LHCN-M2 (cell line): ENCODE measurements at places on chromosomes 7 and 10.

DNA sequence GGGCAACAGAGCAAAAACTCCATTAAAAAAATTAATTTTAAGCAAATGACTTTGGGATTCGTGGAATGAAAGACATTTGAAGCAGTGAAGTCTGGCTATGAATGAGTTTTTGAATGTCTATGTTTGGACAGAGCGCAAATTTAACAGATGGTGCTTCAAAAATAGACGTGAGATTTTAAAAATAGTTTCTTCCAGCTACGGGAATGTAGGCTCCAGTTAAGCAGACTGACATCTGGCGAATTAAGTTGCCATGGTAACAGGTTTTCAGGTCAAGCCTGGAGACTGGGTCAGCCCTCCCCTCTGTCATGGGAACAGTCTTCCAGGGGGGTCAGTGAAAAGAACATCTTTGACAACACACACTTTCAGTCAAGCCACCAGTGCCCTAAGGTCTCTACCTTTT lies 62.0 kb downstream of the MYOF start:
- DNase-seq: peak; percentile 50

DNA sequence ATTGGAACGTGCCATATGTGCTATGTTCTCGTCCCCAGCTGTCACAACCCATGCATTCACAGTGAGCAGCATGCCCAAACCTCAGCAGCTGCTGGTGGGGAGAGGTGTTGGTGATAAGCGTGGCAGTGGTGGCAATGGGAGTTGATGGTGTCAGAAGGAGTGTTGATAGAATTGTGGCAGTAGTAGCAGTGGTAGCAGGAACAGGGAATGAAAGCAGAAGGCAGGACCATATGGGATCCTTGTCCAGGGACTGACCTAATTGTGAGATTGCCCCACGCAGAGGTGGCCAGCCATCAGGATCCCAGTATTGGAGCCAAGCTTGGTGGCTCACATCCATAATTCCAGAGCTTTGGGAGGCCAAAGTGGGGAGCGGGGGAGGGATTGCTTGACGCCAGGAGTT lies 276.3 kb downstream of the GALNT17 start:
- no peak for DNase-seq

DNA sequence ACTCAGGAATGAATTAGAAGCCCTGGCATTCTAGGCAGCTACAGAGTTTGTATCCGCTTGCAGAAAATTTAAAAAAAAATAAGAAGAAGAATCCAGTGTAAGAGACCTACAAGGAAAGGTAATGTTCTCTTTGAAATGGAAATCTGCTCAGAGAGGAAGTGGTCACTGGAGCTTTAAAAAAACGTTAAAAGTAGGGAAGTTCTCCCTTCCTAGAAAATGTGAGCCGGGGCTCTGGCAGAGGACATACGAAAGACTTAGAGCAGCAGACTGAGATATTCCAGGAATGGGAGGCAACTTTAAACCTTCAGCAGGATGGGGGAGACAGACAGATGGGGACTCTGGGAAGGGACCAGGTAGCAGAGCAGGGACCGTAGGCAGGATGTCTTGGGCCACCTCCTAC lies 149.4 kb upstream of the NPS start:
- DNase-seq: no peak

DNA sequence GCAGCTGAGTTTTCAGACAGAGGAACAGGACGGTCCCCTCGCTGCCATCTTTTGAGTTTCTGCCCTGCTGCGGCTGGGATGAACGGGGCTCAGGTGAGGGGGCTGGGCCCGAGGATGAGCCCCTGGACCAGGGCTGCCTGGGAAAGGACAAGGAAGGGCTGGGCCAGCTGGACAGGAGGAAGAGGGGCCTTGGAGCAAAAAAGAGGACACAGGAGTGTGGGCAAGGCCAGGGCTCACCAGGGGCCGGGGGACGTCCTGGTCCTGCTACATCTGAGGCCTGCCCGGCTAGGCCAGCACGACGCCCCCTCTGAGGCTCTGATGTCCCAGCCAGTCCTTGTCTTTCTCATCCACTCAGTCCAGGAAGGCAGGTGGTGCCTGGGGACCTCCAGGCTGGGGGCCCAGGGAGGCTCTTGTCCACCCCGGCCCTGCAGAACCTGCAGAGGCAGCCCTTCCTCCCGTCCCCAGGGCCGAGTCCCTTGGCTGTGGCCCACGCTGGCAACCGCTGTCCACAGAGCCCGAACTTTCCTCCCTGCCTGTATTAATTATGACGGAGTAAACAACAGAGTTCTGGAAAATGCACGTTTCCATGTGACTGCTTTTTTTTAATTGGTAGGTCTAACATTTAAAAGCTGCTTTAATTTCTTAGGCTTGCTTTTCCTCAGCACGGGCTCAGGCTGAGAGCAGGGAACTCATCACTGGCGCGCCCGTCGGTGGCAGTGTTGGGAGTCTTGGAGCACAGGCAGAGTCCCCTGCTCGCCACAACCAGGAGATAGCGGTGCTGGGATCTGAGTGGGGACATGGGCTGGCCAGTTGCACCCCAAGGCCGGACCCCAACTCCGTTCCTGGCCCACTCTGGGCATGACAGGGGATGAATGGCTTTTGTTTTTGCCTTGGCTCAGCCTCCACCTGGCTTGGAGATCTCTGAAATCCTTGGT lies 187.7 kb downstream of the ELFN1 start:
- no peak for DNase-seq

GRCh38 chr7:101554584-101555268 lies 74.4 kb downstream of the MYL10 start:
- DNase-seq: no peak

GRCh38 chr7:103011650-103012049 lies 62.9 kb downstream of the FBXL13 start:
- DNase-seq: peak; percentile 30

- no peak for DNase-seq
These were observed 108.4 kb downstream of the C10orf90 start for GRCh38 chr10:126561921-126562680.

DNA sequence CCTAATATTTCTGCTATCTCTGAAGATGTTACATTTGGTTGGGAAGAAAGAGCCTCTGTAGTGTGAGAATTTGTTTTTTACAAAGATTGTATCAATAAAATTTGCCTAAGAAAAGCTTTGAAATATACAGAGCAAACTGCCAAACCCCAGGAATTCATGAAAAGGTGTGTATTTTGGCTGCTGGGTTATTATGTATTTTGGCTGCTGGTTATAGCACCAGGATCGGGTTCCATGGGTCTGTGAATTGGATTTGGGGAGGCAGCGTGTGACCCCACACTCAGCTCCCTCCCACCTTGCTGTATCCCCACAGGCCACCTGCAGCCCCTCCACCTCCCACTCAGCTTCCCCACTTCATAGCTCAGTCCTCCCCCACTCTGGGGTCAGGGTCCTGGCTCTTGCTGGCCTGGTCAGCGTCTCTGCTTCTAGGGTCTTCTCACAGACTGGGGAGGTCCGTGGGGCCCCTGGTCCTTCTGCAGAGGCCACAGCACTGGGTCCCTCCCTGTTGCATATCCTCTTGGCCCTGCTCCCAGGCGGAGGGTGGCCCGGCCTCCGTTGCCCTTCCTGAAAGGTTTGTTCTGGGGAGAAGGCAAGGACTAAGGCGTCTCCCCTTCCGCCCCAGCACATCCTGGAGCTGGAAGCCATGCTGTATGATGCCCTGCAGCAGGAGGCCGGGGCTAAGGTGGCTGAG lies 24.0 kb upstream of the DPYSL4 start:
- DNase-seq: no peak

- DNase-seq: no peak
These were observed 36.3 kb downstream of the GBX1 start for GRCh38 chr7:151131224-151131591.

DNA sequence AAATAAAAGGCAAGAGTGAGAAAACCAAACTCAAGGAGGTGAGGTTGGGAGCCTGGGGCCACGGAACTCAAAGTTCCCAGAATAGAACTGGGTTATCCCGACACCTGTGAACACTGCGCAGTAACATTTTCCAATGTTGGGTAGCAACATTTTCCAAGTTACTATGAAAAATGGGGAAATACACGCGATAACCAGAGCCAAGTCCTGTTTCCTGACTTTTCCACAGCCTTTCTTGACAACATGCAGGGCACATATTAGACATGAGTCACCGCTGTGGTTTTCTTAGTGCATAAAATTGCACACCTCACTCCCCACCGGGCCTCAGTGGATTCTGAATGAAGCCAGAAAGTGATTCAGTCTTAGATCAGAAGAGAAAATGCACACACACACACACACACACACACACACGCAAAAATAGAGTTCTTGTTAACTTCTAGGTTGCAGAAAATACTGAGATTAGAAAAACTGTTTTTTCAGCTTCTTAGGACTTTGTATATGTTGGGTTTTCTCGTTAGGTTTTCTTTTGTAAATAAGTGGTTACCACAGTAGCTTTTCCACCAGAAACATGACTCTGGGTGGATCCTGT lies 70.0 kb downstream of the CAMK1D start:
- DNase-seq: peak; percentile 94

GRCh38 chr7:33418251-33418701 lies 288.9 kb downstream of the BBS9 start:
- DNase-seq: peak; percentile 99

GRCh38 chr7:117238937-117239336 lies 83.9 kb downstream of the WNT2 start:
- DNase-seq: no peak

DNA sequence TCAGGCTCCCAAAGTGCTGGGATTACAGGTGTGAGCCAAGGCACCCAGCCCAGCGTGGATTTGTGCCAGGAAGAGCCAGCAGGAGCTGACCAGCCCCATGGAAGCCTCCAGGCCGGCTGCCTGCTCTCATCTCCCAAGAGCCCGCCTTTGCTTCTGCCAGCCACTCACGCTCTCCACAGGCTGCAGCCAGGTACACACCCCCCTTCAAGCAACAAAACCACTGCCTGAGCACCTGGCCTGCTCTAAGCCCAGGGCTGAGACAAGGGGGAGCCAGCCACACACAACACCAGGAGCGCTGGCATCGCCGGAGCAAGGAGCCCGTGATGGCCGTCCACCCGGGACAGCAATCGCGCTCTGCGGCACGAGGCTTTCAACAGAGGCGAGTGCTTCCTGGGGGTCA lies 34.5 kb downstream of the MAD1L1 start:
- DNase-seq: no peak

DNA sequence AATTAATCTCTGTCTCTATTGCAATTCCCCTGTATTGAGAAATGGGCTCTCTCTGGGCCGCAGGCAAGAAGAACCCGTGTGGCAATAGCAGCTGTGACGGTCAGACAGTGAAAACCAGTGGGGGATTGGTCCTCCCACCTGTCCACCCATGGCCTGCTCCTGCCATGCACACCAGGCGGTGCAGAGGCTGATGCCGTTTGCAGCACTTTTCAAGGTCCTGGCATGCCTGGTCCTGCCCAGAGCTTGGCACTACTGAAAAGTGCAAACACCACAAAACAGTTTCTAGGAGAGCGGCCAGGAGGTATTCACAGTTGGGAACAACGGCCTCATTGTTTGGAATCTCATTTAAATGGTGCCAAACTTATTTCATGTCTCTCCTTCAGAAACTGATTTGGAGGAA lies 41.5 kb downstream of the PSPH start:
- DNase-seq: no peak

- peak; percentile 62 for DNase-seq
These were observed 137.0 kb downstream of the ETV1 start for GRCh38 chr7:13852281-13852968.

- no peak for DNase-seq
These were observed 150.2 kb upstream of the INSYN2A start for GRCh38 chr10:127346604-127347003.

DNA sequence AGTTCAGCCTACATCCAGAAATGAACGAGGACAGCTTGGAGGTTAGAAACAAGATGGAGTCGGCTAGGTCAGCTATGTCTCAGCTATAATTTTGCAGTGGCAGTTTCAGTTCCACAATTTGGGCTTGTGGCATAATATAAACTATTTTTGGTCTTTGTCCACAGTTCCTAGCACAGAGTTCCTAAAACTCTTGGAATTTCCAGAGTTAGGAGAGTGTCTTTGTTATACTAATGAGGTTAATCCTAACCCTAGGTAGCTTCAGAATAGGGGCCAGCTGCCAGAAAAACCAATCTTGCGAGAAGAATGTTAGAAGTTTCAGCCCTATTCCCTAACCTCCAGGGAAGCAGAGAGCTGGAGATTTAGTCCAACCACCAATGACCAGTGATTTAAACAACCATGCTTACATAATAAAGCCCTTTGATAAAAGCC lies 131.9 kb downstream of the AKR1D1 start:
- DNase-seq: no peak

- DNase-seq: no peak
These were observed 28.7 kb downstream of the OTUD1 start for GRCh38 chr10:23467548-23467947.

DNA sequence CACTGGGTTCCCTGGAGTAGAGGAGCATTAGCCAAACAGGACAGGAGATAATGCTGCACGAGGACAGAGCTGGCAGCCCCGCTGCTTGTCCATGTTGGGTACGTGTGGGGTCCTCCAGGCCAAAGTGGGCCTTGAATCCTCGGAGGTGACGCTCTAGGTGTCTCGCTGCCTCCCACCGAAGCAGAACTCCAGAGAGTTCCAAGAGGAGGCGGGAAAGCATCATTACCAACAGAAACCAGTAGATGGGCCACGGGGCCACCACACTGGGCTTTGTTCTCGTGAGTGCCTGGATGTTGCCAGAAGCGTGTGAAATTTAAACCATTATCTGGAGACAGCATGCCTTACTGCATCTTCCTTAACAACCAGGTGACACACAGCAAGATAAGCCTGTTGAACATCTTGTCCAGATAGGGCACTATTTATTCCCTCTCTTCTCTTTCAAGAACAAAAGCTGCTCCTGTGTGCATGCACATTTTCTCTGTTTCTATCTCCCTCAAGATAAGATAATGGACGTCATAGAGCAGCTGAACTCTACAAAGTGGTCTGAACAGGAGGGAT lies 56.8 kb downstream of the TNS3 start:
- DNase-seq: no peak

DNA sequence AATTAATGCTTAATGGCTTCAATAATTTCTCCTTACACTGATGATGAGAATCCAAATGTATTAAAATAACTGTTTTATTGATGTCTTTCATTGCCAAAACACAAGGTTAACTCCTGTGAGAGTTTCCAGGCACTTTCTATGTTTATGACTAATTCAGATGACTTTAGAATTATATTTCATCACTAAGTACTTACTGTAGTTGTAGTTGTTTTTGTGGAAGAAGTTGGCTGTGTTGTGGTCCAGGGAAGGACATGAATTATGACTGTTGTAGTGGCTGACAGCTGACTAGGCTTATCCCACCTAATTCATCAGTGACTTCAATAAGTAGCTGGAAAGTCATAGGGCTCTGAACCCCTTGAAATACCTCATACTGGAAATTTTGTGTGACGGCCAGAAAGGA lies 254.8 kb downstream of the HGF start:
- peak; percentile 91 for DNase-seq

DNA sequence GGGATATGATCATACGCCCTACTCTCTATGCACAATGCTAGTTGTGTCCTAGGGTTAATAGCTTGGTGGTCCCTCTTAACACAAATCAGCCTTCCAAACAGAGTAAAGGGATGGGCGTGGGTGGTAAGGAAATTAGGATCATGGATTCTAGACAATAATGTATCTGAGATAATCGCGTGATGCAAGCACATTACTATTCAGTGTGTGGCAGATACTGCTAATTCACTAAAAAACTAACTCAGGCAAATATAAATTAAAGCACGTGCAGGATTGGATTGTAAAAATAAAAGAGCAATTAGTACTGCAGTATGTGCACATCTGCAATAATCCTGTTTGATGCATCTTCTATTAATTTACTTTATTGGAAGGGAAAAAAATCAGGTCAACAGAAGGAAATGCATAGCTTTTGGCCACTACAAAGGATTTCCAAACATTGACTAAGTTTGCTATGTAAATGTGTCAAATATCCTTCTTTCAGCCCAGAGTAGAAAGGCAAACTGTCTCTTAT lies 22.0 kb downstream of the TWIST1 start:
- no peak for DNase-seq

GRCh38 chr7:23016345-23017253 lies 2.7 kb upstream of the HYCC1 start:
- no peak for DNase-seq
